Midbrain (tissue), 1 donor: ENCODE measurements at places on chromosomes 4 and X.

GRCh38 chr4:149961876-149962597 lies 116.2 kb upstream of the DCLK2 start:
- DNase-seq = no peak

DNA sequence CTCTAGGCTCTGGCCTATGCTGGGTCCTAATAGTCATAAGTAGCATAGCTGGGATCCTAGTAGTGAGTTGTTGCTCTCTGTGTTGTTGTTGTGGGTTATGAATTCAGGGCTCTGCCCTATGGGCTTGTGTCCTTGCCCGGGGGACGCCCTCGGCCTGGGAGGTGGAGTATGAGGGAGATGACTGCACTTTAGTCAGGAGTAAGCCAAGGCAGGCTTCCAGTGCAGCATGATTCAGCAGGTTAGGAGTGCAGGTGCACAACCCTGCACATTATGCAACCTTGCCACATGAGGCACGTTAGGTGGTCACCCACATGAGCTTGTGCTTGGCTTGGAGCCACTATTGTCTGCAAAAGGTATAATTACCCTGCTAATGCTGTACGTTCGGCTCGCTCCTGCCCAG lies 58.4 kb upstream of the CCDC149 start:
- no peak for DNase-seq

GRCh38 chr4:7194251-7195140 lies 2.2 kb downstream of the SORCS2 start:
- DNase-seq = peak; percentile 39

- DNase-seq = no peak
Measured at GRCh38 chr4:28926156-28926555, 1794.0 kb upstream of the PCDH7 start.

GRCh38 chr4:37423310-37423709 lies 178.8 kb downstream of the NWD2 start:
- DNase-seq = no peak

DNA sequence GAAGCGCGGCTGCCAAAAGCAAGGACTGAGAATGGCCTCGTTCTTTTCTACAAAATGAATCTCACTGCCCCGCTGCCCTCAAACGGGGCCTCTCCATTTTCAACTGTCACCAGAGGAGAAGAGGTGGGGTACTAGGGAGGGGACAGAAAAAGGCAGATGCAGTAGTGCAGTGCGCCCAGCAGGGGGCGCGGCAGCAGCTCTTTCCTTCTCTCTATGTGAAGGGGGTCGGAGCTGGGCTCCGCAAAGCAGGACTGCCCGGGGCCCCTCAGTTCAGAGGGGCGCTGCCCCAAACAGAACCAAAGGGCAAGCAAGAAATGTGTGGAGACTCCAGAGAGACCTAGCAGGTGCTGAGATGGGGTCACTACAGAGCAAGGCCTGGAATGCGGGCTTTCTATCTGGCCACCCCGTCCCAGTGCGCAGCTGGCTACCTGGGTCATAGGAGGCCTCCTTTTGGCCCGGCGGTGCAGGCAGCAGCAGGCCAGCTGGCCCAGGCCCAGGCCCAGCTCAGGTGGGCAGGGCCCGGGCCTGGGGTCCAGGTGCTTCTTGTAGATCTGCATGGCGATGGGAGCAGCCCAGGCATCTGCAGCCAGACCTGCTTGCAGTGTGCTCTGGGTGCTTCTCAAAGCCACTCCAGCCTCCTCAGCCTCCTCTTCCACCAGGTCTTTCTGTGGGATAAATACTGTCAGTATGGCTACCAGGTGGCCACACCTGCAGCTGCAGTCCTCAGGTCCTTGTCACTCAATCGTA lies 5.9 kb downstream of the IRAK1 start:
- peak; percentile 27 for DNase-seq

DNA sequence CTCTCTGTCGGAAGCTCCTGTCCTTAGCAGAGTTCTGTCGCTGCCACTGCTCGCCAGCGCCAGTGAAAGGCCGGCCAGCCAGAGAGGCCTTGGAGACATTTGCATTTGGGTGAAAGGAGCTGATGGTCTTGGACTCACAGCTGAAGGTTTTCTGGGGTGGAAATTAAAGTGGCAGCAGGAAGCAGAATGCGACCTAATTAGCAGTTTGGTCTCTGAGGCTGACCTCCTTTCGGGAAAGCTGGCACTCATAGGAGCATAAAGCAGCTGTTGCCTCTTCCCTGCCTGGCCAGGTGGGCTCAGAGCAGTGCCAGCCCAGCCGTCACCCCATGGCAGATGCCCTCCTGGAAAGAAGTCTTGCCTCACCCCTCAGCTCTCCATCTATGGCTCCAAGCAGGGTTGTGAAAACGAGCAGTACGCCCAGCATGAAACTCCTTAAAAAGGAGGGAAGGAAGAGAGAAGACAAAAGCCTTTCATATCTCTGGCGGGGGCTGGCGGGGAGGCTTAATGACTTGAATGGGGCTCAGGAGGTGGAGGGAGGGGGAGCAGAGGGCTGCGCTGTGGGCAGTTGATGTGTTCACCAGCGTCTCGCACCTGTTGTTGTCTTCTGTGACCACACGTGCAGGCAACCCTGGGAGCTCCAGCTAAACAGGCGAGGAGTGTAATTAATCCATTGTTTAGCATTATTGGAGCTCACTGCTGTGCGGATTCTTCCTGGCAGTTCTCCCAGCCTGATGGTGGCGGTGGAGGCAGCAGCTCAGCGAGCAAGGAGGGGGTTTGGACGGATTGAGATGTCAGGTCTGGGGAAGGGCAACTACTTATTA lies 264.0 kb downstream of the MID1IP1 start:
- DNase-seq = peak; percentile 22

DNA sequence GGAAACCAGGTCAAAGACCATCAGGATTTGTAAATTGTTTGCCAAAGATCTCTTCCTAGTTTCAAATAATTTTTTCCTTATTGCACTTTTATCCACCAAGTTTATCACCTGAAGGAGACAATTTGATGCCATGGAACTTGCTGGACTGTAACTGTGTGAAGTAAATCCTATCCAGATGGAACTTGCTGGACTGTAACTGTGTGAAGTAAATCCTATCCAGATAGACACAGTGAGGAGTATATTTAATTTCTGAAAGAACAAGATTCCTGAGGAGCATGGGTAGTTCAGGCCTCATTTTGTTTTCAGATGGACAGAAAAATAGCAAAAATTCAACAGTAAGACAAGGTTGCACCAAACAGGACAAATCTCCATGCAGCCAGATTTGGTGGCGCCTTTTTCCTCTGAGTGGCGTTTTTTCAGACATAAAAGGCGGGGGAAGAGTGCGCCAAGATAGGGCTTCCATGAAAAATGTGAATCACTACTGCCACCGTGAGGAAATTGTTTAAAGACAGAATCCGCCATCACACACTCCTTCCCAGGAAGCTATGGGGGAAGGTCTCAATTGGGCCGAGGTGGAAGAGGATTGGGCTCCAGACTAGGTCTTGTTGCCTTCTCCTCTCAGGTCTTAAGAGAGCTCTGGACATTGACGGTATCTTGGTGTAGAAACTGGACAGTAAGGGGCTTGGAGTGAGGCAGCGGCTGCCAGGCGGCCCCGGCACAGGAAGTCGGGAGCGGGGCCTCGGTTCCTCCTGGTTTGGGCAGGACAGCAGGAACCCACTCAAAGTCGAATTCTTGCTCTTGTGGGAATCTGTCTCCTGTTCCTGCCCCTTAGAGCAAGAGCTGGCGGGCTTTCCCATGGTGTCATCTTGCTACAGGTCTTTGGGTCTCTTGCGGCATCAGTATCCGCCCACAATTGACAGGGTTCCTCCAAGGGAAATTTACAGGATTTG lies 234.7 kb downstream of the OR13H1 start:
- peak; percentile 87 for DNase-seq

- DNase-seq = peak; percentile 17
Measured at GRCh38 chrX:68894513-68895340, 65.9 kb downstream of the EFNB1 start.

GRCh38 chr4:26273616-26273980 lies 47.2 kb upstream of the RBPJ start:
- DNase-seq = no peak

DNA sequence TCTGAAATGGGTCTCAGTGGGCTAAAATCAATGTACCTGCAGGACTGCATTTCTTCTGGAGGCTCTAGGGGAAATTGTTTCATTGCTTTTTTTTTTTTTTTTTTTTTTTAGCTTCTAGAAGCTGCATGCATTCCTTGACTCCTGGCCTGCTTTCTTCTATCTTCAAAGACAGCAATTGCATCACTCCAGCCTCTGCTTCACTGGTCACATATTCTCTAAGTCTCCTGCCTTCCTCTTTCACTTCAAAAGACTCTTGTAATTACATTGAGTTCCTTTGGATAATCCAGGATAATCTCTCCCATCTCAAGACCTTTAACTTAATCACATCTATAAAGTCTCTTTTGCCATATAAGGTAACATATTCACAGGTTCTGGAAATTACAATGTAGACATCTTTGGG lies 11.3 kb upstream of the PCYT1B start:
- DNase-seq = no peak

DNA sequence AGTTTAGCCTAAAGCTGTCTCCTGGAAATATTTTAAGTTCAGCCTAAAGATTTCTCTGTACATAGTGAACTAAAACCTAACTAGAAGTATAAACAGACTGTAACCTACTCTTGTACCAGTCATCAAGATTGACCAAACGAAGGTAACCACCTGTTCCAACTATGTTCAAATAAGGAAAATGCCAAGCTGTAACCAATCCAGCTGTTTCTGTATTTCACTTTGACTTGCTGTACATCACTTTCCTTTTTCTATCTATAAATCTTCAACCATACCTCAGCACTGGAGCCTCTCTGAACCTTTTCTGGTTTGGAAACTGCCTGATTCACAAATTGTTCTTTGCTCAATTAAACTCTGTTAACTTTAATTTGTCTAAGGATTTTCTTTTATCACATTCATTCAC lies 3.1 kb upstream of the CYSLTR1 start:
- DNase-seq = no peak

- DNase-seq = no peak
Measured at GRCh38 chr4:78720204-78720603, 55.9 kb upstream of the BMP2K start.

DNA sequence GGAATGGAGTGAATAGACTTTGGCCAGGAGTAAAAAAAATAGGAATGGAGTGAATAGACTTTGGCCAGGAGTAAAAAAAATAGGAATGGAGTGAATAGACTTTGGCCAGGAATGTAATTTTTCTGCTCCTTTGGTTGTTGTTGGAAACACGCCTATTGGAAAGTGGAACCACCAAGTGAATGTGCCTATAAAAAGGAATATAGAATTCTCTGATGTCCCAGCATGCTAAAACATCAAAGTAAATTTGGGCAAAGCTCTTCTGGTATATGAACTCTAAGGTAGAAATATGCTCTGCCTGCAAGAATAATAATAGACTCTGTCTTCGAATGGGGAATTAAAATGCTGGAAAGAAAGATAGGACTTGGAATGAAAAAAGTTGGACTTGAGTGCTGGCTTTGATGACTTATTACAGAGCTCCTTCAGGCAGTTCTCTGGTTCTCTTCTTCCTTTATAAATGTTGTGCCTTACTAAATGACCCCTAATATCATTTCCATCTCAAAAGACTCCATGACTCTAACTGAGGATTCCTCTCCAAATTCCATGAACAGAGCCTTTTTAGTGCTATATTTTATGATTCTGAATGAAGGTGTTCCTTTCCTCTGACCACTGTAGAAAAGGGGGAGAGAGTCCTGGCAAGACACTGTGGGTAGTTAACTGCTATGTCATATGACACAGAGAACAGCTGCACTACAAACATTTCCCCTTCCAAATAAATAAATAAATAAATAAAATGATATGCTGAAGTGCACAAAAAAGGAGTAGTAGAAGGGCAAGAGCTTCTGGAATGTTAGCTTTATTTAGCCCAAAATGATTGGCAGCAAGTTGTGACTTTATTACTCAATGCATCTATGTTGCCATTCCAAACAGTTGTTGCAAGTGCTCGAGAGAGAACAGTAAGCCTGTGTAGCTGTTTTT lies 13.5 kb upstream of the GBA3 start:
- peak; percentile 60 for DNase-seq

- DNase-seq = no peak
Measured at GRCh38 chrX:16479206-16479869, 170.6 kb upstream of the S100G start.

DNA sequence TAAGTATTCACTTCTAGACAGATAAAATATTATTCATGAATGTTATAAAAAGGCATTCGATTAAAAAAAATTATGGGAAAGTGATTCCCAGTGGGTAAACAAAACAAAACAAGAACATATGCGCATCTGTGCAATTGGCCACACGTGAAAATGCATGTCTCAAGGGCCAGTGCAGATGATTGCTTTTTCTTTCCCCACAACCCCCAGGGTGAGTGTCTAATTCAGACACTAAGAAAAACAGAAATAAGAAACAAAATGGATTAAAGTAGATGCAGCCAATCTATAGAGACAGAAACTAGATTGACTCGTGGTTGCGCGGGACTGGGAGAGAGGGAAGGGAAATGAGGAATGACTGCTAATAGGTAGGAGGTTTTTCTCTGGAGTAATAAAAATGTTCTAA lies 49.5 kb downstream of the GPM6A start:
- DNase-seq = no peak

- no peak for DNase-seq
Measured at GRCh38 chrX:78329486-78329885, 2.1 kb upstream of the CYSLTR1 start.

GRCh38 chrX:64975491-64975890 lies 759 bp downstream of the ZC4H2 start:
- DNase-seq = peak; percentile 10

DNA sequence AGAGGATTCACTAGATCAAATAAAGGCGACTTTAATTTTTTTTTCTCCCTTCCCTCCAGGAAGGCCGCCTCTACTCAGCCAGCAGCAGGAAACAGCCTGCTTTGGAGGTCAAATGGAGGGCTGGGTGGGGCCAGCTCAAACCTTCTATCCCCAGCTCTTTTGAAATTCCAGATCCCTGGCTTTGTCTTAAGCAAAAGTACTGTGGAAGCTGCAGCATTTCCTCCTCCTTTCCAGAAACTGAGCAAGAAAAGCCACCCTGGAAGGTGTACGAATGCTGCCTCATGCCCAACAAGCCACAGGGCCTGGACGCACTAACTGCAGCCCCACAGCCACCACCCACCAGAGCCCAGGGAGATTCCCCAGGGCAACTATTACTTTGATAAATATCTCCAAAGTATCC lies 55.1 kb upstream of the ZCCHC13 start:
- no peak for DNase-seq

DNA sequence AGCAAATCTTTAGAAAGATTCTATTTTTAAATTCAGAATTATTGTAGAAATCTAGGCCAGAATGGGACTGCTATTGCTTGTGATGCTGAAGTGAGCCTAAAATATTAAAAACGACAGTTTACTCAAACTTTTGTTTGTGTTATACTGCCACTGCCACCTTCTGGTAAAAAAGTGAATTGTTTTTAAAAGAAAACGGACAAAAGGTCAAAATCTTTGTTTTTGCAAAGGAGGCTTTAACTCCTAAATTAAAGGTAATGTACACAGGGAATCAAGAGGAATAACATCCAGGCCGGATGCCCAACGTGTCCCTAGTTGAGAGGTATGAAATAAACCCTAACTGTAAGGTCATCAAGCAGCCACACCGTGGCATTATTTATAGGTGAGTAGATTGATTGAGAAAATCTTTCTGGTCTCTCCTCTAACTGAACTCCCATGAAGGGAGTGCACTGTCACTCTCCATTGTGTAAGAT lies 338.3 kb upstream of the GALNT7 start:
- peak; percentile 37 for DNase-seq

GRCh38 chr4:76896614-76897535 lies 1.1 kb downstream of the SOWAHB start:
- no peak for DNase-seq

GRCh38 chr4:91502365-91502764 lies 801.4 kb upstream of the GRID2 start:
- no peak for DNase-seq
